Stimulated activated naive B cell treated with anti-CD40 and anti-IgM and Interleukin-4, amounts not matched to agents 10 μg/mL and 1 μg/mL and 100 μg/mL, for 72 hours (primary cell): ENCODE measurements at places on chromosomes 2 and 18.
A peak's percentile ranks its signal among the peaks of the same experiment; 100 is the strongest.

DNA sequence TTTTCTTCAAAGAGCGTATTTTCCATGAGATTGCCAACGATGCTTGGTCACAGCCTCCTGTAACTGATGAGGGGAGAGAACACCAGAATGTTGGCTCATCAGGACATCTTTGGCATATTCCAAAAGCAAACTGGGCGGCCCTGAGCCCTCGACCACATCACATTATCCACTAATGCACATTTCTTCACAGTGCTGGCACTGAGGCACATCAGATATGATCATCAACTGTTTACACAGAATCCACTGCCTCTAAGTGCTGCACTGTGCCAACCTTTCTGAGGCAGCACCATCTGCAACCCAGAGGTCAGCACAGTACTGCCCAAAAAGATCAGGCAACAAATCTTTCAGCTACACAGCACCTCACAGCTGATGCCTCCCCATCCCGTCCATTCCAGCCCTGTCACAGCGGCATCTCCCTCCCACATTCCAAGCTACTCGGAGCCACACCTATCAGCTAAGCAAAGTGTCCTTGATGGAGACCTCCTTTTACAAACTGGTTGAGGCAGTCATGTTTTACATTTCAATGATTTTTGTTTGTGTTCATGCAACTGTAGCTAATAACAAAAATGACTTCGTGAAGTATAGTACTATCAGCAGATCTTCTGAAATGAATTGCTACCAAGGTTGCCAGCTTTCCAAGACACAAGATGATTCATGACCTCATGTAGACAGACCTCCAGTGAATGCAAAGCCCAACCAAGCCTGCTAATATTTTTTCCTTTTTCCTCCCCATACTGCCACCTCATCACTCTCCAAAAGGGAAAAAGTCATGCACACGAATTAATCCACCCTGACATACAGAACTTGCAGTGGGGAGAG is 32.3 kb downstream of the MYO5B start:
- no peak for DNase-seq

GRCh38 chr18:67504739-67505138 is 11.8 kb downstream of the DSEL start:
- no peak for DNase-seq

- no peak for DNase-seq
Observed at GRCh38 chr2:238418196-238418998, 8.3 kb upstream of the ASB1 start.

GRCh38 chr2:151730262-151730975 is 3.9 kb downstream of the NEB start:
- peak; percentile 4 for DNase-seq

GRCh38 chr2:203583701-203584100 is 48.6 kb upstream of the RAPH1 start:
- DNase-seq: peak; percentile 64

GRCh38 chr18:77062518-77063003 is 70.0 kb downstream of the MBP start:
- peak; percentile 61 for DNase-seq

DNA sequence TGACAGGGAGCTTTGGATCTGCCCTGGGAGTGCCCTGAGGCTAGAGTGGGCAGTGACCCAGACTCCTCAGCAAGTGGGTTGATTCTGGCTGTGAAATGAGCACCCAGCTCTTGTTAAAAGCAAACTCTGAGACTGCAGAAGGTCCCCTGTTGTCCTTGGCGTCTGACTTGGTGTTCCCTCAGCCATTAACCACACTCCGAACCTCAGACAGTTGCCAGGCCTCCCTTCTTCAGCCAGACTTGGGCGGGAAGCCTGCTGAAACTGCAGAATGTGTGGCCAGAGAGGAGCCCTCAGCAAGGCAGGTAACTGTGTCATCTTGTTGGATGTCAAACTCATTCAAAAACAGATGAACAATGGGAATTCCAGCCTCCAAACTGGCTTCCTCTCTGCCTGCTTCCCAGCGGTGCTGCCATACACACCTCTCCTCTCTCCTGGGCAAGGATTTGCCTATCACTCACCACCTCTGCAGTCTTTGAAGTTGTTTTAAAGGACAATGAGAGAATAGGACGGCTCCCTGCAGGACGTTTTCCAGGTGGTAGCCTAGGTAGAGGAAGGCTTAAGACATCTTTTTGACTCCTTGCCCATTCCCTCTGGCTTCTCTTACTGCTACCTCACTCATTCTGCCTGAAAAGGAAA is 38.9 kb upstream of the B3GNT2 start:
- DNase-seq: no peak

DNA sequence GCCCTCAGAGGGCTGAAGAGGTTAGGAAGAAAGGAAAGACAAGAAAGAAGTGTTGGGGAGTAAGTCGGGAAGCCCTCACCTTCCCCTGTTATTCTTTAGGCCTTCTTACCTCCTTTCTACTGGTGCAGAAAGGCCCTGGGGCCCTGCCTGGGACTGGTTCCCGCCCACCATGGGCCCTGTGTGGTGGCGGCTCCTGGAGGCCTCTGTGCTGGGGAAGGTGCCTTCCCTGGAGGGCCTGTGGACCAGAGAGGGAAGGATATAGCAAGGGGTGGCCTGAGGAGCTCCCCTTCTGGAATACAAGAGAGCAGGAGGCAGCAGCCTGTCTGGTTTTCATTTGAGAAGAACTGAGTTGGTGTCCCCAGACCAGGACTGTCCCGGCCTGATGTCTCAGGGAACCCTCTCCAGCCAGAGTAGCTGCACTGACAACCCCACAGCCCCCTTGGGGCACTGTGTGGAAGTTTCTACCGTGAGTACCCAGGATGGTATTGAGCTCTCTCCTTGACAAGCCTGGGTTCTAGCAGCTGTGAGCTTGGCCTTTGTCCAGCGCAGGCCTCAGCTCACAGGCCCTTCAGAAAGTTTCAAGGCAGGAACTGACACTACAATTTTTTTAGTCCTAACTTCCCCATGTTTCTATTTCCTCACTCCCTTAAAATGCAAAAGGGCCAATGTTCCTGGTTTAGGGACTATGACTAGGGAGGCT is 47.1 kb downstream of the EFR3B start:
- no peak for DNase-seq

- no peak for DNase-seq
Observed at GRCh38 chr18:48563027-48563426, 24.2 kb downstream of the CTIF start.
